ENCODE measurements at places on chromosomes 7 and 10.

DNA sequence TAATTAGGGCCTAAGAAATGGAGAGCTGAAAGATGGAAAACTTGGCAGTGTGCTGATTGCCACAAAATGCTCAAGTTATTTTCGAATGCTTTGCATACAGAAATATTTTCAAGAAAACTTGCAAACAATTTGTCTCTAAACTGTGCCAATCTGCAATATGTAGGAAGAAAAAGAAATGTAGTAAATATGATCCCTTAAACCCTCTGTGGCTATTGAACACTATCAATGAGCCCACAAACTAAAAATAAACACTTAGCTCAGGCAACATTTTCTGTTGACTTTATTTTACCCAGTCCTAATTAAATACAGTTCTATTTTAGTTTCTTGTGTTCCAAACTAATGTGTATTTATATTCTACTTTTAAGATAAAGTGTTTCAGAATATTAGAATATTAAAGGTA, 342.1 kb downstream of the SEMA3D start:
- no peak for DNase-seq

GRCh38 chr10:6926971-6927370, 346.9 kb upstream of the PRKCQ start:
- no peak for DNase-seq

DNA sequence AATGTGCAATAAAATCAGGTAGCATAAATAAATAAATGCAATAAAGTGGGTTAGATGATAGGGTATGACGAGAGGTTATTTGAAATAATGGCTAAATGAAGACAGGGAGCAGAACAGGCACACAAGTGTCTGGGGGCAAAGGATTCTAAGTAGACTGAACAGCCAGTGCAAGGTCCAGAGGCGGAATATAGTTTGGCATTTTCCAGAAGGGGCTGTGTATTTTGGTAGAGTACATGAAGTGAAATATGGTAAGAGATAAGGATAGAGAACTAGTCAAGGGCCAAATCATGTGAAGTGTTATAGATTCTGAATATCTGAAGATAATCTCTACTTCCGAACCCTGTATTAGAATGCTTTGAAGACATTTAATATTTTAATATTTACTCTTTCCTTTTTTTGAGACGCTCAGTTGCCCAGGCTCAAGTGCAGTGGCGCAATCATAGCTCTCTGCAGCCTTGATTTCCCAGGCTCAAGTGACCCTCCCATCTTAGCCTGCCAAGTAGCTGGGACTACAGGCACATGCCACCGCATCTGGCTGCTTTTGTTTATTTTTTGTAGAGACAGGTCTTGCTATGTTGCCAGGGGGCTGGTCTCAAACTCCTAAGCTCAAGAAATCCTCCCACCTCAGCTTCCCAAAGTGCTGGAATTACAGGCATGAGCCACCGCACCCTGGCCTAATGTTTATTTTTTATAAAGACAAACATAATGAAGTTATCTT, 44.4 kb upstream of the CD36 start:
- no peak for DNase-seq

GRCh38 chr7:2353936-2354185, 766 bp upstream of the EIF3B start:
- DNase-seq, result peak; percentile 84

DNA sequence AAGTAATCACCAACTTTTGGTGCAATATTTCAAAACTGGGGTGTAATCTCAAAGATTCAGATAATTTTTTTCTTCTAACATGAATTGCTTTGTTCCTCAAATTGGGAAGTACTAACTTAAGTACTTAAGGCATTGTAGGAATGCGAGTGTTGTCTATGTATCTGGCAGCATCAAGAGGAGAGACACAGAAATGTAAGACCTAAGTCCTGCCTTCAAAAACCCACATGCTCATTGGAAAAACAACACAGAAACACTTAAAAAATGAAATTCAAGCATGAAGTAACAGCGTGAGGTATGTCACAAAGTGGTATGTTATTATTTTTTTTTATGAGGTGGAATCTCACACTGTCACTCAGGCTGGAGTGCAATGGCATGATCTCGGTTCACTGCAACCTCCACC, 288.5 kb downstream of the ZEB1 start:
- DNase-seq, result no peak

GRCh38 chr7:292226-292625, 2.3 kb downstream of the FOXL3 start:
- no peak for DNase-seq

- DNase-seq, result no peak
Observed at GRCh38 chr10:48556713-48557112, 48.2 kb downstream of the ARHGAP22 start.

DNA sequence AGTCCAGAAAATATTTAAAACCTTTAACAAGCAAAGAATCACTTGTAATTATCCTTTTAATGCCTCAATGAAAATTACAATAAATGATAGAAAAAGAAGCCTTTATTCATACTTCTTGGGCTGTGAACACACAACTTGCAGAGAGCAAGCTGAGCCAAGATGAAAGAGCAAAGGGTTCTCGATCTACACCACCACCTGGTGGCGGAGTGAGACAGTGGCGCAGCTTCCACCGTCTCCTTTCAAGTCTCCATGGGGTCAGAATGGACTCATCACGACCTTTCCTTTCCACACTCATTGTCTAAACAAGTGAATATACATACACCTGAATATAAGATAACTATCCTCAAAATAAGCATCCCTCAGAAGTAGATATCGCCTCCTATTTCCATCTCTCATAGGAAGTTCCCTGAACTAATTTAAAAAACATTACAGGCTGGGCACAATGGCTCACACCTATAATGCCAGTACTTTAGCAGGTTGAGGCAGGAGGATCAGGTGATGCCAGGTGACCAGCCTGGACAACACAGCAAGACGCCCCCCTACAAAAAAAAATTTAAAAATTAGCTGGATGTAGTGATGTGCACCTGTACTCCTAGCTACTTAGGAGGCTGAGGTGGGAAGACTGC, 40.7 kb downstream of the ATE1 start:
- no peak for DNase-seq

DNA sequence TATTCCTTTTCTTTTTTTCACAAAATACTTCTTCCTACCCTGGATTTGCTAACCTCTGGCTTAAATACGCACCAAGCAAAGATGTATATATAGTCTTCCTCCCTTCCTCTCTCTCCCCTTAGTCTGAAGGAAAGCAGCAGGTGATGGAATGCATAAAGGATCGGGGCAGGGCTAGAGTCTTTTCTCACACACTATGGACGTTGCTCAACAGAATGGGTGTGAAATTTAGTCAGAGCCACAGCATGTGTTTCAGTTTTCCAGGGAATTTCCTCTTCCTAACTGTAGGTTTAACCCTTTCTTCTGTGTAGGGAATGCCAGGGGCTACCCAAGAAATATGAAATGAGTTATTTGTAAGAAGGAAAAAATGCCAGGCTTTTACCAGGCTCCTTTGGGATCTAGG, 71.4 kb upstream of the NFKB2 start:
- no peak for DNase-seq

DNA sequence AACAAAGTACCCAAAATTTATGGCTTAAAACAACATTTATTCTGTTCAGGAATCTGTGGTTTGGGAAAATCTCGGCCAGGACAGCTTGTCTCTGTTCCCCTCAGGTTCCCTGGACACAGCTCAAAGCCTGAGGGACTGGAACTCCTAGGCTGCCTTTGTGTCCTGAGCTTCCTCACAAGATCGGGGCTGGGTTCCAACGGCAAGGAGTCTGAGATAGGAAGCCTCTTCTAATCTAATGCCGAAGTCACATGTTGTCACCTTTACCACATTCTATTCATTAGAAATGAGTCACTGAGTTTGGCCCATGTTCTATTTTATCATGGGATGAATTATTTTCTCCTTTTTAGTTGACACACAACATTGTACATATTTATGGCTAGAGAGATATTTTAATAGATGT, 80.5 kb downstream of the ANKRD26 start:
- DNase-seq, result no peak

GRCh38 chr7:37277513-37277912, 171.2 kb downstream of the ELMO1 start:
- no peak for DNase-seq

GRCh38 chr10:124225467-124226270, 132.3 kb upstream of the CHST15 start:
- peak; percentile 16 for DNase-seq

GRCh38 chr10:64312876-64313275, 791.7 kb downstream of the REEP3 start:
- DNase-seq, result no peak

DNA sequence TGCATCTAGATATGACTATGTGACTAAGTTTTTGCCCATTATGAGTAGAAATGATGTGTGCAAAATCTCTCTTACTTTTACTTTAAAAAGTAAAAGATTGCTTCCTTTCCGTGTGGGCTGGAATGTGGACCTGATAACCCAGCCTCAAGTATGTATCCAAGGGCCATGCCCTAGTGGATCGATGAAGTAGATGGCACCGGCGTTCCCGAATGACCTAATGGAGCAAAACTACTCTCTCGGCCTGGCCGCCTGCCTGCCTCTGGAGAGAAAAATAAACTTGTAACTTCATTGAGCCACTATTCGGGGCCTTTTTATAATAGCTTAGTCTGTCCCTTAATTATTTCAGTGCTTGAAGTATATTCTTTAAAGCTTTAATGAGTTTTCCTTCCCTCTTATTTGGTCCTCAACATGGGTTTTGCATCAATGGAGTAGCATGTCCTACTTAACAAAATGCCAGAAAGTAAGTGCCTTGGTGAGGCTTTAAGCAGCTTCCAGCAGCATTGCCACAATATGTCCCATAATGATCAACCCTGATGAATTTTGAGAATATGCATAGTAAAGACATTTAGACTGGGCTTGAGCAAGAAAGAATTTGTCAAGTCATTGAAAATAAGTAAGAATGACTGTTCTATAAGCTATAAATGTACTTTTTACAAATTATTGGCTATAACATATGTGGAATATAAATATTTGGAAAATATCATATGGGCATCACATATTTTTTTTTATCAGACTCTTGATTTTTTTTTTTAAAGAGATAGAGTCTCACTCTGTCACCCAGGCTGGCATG, 61.4 kb downstream of the PLXDC2 start:
- no peak for DNase-seq

- DNase-seq, result no peak
Observed at GRCh38 chr7:5382281-5382892, 41.2 kb downstream of the TNRC18 start.

GRCh38 chr10:72637398-72637857, 11.5 kb upstream of the MICU1 start:
- no peak for DNase-seq

DNA sequence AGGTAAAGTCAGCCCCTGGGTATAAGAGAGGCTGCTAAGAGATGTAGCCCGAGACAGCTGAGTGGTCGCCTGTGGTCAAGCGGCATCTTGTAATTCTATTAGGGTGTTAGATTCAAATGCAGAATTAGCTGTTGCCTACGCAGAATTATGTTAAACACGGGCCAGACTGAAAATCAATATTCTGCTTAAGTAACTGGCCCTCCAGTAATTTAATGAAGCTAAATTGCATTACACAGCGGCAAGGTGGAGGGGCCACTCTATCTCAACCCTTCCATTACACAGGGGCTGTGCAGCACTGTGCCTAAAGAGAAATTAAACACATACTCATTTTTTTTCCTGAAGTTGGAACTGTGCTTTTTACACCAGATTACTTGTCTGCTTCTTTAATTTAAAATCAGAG, 448.5 kb upstream of the MGMT start:
- no peak for DNase-seq

- no peak for DNase-seq
Observed at GRCh38 chr10:36003031-36003600, 361.0 kb upstream of the FZD8 start.

All from T-helper 9 cell (primary cell).